Brain microvascular endothelial cell (primary cell): ENCODE measurements at places on chromosomes 2 and 18.

GRCh38 chr2:16671760-16672159 lies 6.1 kb upstream of the CYRIA start:
- DNase-seq: peak; percentile 33

DNA sequence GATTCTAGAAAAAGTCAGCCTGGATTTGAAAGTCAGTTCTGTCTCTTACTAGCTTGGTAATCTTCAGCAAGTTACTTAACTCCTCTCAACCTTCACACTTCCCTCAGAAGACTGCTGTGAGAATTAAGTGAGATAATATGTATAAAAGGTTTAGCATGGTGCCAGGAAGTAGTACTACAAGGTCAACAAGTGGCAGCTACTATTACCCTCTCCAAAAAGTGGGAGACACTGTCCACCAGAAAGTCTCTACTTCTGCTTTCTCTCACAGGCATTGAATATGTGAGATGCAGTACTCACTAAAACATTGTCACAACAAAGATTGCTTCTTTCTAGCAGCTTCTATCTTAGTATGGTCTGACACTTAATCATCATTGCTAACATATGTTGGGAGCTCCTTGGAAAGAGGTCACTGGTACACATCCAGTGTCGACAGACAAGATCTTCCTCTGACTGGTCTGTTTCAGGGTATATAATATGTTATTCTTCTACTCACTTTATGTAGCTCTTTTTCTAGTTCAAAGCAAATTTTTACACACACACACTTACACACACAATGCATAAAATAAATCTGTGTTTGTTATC lies 47.9 kb downstream of the DOCK10 start:
- DNase-seq: no peak

GRCh38 chr2:98280376-98281102 lies 65.7 kb upstream of the CNGA3 start:
- no peak for DNase-seq

- no peak for DNase-seq
Observed at GRCh38 chr18:73891572-73892421, 255.8 kb downstream of the FBXO15 start.
